ENCODE measurements at places on chromosomes 16 and 17. TPM values are rescaled to one million over a fixed set of nuclear protein-coding genes. Genes with fewer than 3 reads are reported as not detected.

Gene ITGA2B
- 0.79 TPM for total RNA-seq

Gene ABCC6
- 26.4 TPM for total RNA-seq

Gene ZC3H7A
- total RNA-seq: 61.2 TPM

Gene MFAP4
- total RNA-seq: 127 TPM

Gene BRIP1
- total RNA-seq: 7.4 TPM

Measured in mucosa of descending colon (tissue), 3 donors.